Common myeloid progenitor, CD34-positive (primary cell): ENCODE measurements at places on chromosomes 5 and 9.

GRCh38 chr9:18379073-18379811, 94.7 kb upstream of the ADAMTSL1 start:
- no peak for DNase-seq

GRCh38 chr5:17860660-17861315, 226.5 kb downstream of the TAF11L14 start:
- DNase-seq: peak; percentile 53

DNA sequence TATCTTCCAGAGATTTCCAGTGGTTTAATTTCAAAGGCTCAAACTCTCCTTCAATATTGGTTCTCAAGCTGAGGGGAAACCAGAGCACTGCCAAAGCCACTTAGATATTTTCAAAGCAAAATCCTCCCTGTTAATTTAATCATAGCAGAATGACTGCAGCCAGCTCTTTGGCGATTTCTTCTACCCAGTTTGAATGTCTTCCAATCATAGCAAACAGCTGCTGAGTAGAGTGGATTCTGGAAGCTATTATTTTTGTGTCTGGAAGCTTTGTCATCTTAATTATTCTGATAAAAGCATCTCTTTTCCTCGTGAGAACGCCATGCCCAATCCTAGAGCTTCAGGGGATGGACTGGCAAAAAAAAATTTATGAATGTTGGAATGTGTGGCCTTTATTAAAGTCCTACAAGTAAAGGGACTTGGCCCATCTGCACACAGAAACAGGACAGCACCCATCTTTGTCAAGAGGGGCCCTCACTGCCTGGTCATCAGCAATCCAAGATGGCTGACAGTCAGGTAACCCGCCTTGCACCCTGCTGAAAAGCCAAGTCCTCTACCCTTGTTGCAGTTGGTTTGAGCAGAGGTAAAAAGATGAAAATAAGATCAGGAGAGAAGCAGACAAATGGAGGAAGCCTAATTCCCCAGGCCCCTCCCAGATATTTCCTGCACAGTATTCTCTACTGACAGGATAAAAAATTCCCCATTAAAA, 125.1 kb downstream of the SUSD1 start:
- DNase-seq: no peak

GRCh38 chr9:28805197-28805596, 1231.9 kb upstream of the C9orf72 start:
- DNase-seq: no peak

DNA sequence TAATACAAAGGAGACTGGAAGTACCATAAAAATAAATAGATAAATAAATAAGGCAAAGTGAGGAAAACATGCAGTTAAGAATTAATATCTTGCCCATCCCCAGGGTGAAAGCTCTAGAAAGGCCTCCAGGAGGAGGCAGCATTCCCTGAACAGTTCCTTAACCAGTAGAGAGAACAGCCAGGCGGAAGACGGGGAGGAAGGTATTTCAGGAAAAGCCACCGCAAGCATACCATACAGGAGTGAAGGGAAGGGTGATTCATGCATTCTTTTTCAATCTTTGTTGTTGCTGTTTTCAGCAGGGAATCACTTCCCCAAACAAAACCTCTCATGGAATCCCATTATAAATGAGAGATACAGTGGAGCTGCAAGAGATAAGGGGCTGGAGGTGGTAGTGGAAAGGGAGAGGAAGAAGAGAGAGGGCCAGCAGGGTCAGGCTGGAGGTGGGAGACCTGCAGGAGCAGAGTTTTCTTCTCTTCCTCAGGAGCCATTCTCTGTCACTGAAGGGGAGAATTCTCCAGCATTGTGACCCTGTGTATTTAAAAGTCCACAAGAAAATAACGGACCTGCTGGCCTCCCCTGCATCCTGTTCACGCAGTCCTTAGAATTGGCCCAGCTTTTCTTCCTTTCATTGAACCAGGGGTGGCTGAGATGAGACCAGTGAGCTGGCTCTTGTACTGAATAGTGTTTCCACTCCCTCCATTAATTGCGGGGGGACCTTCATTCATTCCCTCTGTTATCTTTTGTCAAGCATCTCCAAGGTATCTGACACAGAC, 255.9 kb downstream of the FAM114A2 start:
- DNase-seq: no peak

GRCh38 chr5:171537923-171538537, 118.6 kb downstream of the FGF18 start:
- DNase-seq: no peak

DNA sequence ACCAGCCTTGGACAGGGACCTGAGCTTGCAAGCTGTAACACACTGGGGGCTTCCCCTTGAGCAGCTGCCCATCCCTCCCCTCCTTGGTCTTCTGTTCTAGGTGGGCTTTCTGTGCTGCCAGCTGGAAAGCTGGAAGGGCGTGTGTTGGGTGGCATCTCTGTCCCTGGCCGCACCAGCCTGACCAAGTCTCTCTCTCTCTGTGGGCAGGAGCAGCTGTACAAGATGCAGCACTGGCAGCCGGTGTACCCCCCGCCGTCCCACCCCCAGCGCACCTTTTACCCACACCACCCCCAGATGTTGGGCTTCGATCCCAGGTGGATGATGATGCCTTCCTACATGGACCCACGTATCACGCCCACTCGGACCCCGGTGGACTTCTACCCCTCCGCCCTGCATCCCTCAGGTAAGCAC, 32.1 kb upstream of the POMT1 start:
- DNase-seq: no peak

DNA sequence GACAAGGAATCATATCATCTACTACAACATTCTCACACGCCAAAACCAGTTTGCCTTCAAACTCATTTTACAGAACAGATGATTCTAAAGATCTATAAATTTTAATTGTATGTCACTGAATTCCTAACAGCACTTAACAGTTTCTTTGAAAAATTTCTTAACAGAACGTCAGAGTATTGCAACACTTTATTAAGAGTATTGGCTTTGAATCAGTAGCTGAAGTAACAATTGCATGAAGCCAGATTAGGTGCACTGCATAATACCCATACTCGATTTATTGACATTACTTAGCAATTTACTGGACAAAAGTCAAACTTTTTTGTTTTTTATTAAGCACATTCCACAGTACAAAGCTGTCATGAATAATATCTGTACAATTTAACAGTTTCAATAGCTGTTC, 75.8 kb downstream of the SMIM23 start:
- DNase-seq: no peak

GRCh38 chr9:108296056-108296455, 559.7 kb downstream of the ACTL7B start:
- no peak for DNase-seq

GRCh38 chr9:136373300-136374182, at the start of gene CARD9:
Gene CARD9 (minus strand): TSS chr9:136373669. CDS start chr9:136372078, 1,591 bp downstream.
- DNase-seq: peak; percentile 26
